Endothelial cell of umbilical vein (primary cell): ENCODE measurements at places on chromosomes 6 and 20.

DNA sequence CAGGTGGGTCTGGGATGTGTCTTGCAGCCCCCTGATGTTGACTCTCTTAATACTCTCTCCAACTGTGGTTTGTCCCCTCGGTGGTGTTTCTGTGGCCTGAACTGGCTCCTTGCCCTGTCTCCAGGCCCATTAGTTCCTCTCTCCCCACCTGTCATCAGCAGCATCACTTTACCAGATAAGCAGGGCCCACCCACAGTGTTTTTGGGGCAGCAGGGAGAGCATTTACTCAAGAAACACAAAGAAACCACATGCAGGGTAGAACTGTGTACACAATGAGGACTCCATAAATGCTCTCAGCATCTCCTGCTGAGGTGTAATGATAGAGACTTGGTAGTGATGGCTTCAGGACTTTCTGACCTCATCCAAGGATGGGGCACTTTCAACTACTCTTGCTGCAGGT lies 20.2 kb upstream of the MRPS18A start:
- no peak for DNase-seq

- peak; percentile 78 for DNase-seq
These were observed 768.4 kb downstream of the TFAP2A start for GRCh38 chr6:9646342-9647070.

GRCh38 chr6:135291288-135292076 lies 110.4 kb downstream of the MYB start:
- peak; percentile 73 for DNase-seq

DNA sequence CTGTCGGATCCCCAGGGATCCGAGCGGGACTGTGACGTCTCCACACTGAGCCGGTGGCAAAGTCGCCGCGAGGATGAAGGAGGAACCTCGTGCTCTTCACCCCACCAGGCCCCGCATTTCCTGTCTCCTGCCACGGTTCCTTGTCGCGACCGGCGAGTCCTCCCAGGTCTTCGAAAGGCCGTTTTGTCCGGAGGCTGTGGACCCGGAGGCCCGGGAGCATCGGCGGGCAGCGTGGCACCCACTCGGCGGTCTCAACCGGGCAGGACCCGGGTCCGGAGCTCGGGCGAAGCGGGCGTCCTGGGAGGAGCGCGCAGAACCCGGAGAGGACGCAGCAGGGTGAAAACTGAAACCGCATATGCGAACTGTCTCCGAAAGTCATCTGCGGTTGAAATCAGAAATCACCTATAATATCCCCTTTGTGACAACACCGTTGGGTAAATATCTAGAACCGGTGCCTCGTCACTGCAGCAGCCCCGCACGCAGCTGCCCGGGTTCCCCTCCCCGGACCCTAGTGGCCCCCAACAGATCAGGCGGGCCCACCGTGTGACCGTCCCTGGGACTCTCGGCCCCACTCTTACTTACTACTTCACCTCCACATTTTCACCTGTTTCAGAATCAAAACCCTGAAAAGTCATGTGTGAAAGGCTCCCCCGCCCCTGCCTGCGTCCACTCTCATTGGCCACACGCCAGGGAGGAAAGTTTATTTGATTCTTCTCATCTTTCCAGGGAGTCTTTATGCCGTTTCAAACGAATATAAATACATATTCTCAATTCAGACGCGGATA lies 3.1 kb upstream of the ULBP2 start:
- no peak for DNase-seq

GRCh38 chr20:50417023-50417329 lies 93.2 kb upstream of the PTPN1 start:
- no peak for DNase-seq

GRCh38 chr6:157271911-157272310 lies 51.4 kb downstream of the TMEM242 start:
- DNase-seq = no peak

- no peak for DNase-seq
These were observed 42.9 kb downstream of the BCAS4 start for GRCh38 chr20:50837532-50838321.

GRCh38 chr6:71481801-71482200 lies 193.2 kb downstream of the OGFRL1 start:
- no peak for DNase-seq

GRCh38 chr6:118188561-118188960 lies 281.5 kb downstream of the SLC35F1 start:
- DNase-seq = no peak

GRCh38 chr6:119395192-119395591 lies 45.6 kb upstream of the MAN1A1 start:
- DNase-seq = no peak

DNA sequence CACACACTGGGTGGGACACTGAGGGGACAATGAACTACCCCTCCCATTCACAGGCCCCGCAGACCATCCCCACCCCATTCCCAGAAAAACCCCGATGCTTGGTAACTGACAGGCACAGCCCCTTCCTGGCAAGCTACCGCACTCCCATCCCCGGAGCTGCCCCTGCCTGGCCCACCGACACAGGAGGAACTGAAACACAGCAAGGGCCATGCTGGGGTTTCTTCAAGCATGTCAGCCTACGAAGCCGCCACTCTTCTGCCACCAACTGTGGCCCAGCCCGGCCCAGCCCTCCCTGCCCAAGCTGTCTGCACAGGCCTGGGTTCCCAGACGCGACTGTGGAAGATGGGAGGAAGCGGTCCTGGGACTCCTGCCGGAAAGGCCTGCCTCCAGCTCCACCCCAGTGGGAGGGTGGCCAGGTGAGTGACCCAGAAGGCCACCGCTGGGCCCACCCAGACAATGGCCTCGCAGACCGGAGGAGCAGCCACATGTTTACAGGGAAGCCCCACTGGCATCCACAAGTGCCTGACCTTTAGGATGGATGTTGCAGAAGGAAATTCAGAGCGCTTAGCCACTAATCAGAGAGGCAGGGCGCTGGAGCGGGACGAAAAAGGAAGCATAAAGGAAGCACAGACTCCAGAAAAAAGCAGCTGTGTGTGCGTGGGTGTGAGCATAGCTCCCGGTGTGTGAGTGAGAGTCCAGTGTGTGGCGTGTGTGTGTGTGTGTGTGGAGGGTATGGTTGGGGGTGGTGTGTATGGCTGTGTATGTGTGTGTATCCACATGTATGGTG lies 91.6 kb downstream of the PRND start:
- peak; percentile 40 for DNase-seq

DNA sequence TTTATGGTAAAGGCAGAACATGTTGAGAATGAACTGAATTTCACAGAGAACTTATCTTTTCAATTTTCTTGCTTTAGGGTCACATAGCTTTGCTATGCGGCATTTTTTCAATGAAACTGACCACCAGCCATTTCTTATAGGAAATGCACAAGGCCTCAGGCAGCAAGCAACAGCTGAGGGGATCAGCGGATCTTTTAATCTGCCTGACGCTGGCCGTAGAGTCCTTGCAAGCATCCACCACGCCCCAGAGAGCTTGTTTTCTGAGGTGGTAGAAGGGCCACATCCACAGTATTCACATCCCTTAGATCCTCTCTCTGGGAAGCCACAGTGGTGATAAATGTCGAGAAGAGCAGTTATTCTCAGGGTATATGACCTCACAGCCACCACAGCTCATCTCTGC lies 34.3 kb downstream of the FLRT3 start:
- no peak for DNase-seq

DNA sequence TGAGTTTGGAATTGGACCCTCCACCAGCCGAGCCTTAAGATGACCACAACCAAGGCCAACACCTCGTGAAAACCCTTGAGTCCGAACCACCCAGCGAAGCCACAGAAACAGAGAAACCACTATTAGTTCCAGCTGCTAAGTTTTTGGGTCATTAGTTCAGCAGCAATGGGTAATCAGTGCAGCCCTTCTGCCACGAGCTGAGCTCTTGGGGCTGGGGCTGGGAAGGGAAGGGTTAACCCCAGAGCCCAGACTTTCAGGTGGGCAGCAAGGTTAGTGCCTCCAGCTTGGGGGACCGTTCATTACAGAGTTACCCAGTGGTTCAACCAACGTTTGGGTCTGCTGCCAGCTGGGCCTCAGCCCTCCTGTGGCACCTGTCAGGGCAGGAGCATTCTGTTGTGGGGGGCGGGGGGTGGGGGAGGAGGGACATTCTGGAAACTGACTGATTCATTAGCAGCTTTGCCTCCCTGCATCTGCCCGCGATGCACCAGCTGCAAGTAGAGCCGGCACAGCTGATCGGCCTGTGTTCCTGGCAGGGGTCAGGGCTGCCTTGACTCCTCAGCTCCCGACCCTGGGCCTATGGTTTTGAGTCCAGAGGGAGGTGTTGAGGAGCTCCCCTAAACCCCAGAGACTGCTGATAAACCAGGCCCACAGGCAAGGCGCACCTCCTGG lies 52.7 kb downstream of the TGM2 start:
- DNase-seq = no peak

GRCh38 chr20:40159276-40159675 lies 529.8 kb downstream of the MAFB start:
- no peak for DNase-seq

DNA sequence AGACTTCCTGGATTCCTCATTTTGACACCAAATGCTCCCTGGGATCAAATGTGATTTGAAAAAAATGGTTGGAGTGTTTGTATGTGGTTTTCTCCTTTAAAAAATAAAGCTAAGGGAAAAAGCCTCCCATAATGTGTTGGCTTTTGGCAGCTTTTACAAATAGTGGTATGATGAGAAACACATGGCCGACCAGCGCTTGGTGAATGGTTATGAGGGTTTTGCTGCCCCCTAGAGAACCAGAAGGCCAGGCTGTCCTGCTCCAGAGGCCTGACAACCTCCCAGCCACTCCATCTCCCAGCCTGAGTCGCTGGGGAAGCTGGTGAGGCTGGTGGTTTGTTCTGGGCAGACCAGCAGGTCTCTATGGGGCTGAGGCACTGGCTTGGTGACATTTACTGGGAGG lies 69.3 kb downstream of the CLIC5 start:
- DNase-seq = no peak

- DNase-seq = no peak
These were observed 53.5 kb upstream of the LRFN2 start for GRCh38 chr6:40640599-40641227.

GRCh38 chr6:97085772-97086171 lies 161.2 kb downstream of the KLHL32 start:
- DNase-seq = no peak

GRCh38 chr6:114281496-114281895 lies 61.3 kb downstream of the HS3ST5 start:
- no peak for DNase-seq

GRCh38 chr6:156449569-156449968 lies 327.6 kb upstream of the ARID1B start:
- DNase-seq = no peak

DNA sequence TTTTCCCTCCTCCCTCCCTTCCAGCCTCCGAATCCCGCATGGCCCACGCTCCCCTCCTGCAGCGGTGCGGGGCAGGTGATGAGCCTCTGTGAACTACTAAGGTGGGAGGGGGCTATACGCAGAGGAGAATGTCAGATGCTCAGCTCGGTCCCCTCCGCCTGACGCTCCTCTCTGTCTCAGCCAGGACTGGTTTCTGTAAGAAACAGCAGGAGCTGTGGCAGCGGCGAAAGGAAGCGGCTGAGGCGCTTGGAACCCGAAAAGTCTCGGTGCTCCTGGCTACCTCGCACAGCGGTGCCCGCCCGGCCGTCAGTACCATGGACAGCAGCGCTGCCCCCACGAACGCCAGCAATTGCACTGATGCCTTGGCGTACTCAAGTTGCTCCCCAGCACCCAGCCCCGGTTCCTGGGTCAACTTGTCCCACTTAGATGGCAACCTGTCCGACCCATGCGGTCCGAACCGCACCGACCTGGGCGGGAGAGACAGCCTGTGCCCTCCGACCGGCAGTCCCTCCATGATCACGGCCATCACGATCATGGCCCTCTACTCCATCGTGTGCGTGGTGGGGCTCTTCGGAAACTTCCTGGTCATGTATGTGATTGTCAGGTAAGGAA lies at the start of gene OPRM1:
Gene OPRM1, plus strand, starts transcription at position 10 of the 612 bp plus-strand sequence. Its CDS starts 305 bp downstream, at position 315.
- peak; percentile 1 for DNase-seq

- peak; percentile 6 for DNase-seq
These were observed 291.3 kb downstream of the OGFRL1 start for GRCh38 chr6:71579902-71580301.

GRCh38 chr20:53793783-53794383 lies 200.2 kb upstream of the ZNF217 start:
- no peak for DNase-seq

DNA sequence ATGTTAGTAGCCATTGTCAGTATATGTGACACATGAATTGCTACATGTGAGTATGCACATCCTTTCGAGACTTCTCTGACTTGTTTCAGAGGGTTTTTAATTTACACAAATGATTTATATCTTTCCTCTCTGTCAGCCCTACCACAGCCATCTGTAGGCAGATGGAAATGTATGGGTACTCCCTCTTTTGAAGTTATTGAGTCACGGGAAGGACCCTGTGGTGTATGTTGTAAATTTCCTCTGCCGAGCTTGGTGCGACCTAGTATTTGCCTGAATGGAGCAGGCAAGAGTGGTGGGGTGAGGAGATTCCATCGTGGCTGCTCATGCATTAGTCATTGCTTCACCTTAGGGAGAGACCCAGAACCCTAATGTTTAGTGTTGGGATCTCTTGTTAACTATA lies 171.9 kb downstream of the JARID2 start:
- no peak for DNase-seq

- no peak for DNase-seq
These were observed 77.6 kb downstream of the HUS1B start for GRCh38 chr6:579339-579738.

GRCh38 chr6:109073344-109074132 lies 21.1 kb downstream of the SESN1 start:
- DNase-seq = peak; percentile 77

DNA sequence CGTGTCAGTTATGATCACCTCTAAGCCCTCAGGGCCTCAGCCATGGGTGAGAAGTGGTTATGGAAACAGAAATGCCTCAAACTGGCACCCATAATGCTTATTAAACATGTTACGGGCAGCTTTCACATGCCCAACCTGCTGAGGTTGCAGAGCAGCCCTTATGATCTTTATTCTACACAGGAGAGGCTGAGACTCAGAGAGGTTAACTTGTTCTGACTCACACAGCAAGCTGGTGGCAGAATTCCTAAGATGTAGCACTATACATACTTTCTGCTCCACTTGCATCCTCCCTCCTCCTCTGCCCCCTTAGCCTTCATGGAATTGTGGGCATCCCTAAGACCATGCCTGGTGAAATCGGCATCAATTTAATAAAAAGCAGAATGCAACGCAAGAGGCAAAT lies 34.7 kb upstream of the IGF2R start:
- no peak for DNase-seq

DNA sequence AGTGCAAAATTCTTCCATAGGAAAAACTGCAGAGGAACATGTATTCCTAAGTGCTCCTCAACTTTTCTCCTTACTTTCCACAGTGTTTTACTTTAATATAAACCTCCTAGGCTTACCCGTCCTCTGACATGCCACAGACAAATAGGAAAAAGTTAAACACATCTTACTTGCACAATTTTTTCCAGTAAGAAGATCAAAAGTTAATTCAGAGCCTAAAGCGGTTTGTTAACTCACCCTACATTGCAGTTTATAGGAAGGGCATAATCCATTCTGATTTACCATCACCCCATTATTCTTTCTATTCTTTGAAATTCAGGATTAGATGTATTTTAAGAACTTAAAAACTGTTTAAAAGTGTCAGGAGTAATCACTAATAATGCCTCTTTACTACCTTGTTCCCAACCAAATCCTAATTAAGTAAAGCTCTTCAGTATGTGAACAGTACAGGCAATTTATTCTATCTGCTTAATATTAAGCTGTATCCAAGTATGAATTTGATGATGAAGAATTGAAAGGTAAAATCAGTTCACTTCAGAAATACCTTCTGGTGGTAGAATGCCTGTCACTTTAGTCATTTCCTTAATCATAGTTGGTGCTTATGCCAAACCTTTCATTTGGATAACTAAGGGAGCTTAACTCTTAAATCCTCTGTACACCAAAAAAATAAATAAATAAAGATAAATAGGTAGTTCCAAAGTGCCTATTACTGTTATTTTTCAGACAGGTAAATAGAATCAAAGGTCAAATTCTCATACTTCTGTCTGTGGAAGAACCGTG lies 292.0 kb downstream of the ALDH8A1 start:
- DNase-seq = peak; percentile 10
